ENCODE measurements at places on chromosomes 5 and 9.

DNA sequence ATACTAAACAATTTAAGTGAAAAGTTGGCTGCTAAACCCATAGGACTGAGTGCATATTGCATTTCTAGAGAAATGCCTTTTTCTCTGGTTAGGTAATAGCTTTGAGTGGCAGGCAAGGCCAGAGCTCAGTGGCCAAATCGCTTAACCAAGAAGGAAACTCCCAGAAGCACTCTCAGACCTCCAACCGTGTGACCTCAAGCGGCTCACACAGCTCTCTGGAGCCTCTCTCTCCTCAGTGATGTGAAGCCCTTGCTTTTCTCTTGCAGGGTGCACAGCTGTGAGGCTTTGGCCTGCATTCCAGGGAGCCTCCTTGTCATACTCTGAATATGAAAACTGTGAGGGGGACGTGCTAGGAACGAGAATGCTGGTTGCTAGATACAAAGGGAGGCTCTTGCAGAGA is 106.7 kb downstream of the INSYN2B start:
- DNase-seq, result no peak

DNA sequence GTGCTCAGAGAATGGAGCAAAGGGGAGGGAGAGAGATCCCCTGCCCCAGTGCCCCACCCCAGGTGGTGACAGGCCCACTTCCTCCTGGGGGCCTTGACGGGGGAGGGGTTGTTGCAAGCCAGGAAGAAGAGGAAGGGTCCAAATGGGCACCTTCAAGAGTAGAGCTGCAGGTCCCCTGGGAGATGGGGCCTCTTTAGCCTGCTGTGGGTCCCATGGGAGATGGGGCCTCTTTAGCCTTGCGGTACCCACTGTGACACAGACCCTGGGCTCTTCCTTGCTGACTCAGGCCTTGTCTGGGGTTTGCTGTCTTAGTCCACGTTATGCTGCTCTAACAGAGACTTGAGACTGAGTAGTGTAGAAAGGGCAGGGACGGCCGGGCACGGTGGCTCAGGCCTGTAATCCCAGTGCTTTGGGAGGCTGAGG is 9.6 kb upstream of the TOR4A start:
- DNase-seq, result no peak

DNA sequence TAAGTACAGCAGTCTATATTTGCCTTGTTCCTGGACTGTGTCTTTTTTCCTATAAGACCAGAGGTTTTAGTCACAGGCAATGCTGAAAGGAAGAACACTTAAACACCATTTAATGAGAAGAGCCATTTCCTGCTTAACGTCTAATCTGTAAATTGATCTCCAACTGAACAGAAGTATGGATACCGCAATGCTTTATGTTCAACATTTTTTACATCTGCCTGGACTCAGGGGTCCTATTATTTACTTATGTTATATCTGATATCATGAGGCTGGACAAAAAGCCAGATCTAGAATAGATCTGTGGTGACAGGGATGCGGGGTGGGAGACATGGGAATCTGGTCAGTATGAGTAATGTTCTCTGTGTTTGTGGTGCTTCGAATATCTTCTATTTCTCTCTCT is 334.6 kb upstream of the MPDZ start:
- no peak for DNase-seq

DNA sequence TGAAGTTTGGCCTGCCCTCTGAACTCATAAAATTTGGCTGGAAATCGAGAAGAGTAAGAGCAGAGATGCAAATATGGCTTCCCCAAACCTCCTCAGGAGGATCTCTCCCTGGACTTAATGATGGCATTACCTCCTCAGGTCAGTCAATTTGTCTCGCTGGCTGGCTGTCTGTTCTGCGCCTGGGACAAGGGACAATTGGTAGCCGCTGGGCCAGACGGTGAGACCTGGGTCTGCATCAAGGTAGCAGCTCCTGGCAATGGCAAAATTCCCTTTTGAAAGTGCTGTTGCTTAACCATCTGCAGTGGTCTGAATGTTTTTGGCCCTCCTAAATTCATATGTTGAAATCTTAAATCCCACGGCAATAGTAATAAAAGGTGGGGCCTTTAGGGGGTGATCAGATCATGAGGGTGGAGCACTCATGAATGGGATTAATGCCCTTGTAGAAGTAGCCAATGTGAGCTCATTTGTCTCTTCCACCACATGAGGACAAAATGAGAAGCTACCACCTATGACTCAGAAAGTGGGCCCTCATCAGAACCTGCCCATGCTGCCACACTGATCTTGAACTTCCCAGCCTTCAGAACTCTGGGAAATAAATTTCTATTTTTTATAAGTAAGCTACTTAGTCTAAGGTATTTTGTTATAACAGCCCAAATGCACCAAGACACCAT is 439.3 kb upstream of the KLF4 start:
- DNase-seq, result no peak

GRCh38 chr9:135990468-135991429 is 29.6 kb upstream of the UBAC1 start:
- no peak for DNase-seq
